ENCODE measurements at places on chromosomes 1 and 21. TPM values are rescaled to one million over a fixed set of nuclear protein-coding genes. Genes with fewer than 3 reads are reported as not detected.

The SPRR2G gene
- total RNA-seq: 3.1 TPM

DNA sequence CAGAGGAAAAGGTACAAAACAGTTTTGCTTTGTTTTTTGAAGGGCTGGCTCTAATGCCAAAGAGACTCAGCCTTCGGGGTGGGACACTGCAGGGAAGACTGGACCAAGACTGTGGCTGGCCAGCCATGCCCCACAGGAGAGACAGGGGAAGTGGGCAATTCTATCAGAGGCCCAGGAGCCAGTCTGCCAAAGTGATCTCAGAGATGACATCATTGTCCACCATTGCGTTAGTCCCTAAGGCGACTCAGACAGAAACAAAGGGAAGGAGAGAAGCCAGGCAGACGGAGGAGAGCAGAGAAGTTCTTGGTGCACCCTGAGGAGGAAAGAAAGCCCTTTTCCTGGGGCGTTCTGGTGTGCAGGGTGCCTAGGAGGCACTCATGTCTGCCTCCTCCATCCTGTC lies 26.4 kb downstream of the OPTC start:
- no peak for DNase-seq

GRCh38 chr1:35379317-35380000 lies 111.0 kb downstream of the ZMYM4 start:
- DNase-seq: no peak

- no peak for DNase-seq
These were observed 533.3 kb downstream of the PTBP2 start for GRCh38 chr1:97254731-97255463.

DNA sequence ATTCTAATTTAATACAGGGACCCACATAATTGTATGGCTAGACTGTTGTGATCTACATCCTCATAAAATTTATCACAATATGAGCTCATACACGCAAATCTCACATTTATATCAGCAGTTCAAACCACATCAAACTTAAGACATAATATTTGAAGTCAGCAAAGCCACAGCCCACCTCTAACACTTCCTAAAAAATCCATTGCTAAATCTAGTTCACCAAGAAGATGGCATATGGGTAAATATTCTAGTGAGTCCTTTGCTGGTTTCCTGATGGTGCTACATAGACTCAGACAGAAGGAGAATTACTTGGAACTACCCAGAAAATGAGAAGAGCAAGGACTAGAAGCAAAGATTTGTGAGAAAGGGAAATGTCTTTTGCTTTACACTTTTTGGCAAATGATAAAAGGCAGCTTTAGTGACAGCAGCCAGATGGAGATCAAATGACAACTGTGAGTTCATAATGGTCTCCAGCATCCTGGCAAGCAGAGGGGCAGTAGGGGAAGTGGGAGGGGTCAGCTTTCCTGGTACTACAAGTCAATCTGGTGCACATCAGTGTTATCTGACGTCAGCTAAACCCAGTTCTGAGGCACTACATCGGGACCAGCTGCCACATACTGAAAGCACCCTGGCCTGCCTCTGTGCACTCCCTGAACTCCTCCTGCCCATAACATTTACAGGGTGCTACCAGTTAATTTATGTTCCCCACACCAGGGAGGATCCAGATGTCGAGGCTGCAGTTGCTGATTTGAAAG lies 10.6 kb upstream of the GADD45A start:
- DNase-seq: no peak

GRCh38 chr1:15820478-15820877 lies 13.0 kb upstream of the UQCRHL start:
- no peak for DNase-seq

DNA sequence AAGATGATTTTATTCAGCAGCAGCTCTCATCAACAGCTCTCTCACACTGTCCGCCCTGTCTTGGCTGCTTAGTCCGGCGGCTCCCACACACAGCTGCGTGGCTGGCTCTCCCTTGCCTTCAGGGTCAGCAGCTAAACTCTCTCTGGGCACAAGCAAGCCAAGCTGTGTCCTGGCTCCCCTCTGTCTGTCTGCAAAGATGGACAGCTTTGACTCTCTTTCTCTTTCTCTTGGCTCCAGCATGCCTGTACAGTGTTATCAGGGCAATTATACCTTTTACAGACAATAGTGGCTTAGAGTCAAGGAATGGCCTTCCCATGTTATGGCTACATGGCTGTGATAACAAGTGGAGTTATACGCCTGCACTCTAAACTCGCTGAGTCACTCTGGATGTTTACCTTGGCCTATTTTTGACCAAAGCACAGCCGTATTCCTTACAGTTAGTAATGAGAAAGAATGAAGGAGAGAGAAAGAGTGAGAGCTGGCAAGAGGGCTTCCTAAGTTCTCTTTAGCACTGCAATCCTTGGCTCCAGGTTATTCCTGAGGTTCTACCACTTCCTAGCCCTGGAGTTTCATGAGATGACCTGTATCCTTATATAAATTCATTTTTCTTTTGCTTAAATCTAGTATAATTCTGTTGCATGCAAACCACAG lies 59.9 kb upstream of the ZSWIM5 start:
- DNase-seq: no peak
